Mucosa of gallbladder (tissue), 1 donor: ENCODE measurements at places on chromosomes 1 and 21. TPM values are rescaled to one million over a fixed set of nuclear protein-coding genes. Genes with fewer than 3 reads are reported as not detected.
A peak's percentile ranks its signal among the peaks of the same experiment; 100 is the strongest.

DNA sequence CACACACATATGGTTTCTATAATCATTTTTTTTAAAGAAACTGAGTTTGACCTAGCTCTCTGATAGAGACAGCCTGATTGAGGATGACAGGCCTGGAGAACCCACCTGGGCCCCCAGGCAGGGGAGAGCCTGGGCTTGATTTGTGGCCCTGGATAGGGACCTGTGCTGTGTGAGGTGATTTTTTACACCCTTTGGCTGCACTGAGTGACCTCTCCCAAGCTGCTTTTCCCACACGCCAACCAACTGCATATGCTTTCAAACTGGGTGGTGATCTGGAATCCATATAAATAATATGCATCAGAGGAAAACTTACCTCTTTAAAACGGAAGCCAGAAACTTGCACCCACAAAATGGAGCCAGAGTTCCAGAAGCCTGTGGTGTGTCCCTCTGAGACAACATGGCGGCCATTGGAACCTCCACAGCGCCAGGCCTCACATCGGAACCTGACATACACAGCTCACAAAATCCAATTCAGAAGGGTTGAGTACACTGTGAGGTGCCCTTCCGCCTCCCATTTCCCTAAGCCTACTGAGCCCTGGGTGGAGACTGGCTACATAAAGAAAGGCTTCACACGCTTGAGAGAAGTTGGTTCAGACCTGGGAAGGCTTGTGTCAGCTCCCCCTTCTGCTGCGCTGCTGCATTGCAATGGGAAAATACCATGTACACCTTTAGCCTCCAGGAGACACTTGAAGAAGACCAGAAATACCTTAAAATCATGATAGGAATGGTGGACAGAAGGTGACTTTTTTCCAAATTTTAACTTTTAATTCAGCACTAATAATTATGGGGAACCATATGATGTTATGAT, 160.7 kb downstream of the HHIPL2 start:
- no peak for DNase-seq

GRCh38 chr1:162161916-162162550, 92.5 kb downstream of the NOS1AP start:
- DNase-seq, result no peak

GRCh38 chr1:177469519-177469918, 298.8 kb downstream of the BRINP2 start:
- no peak for DNase-seq

DNA sequence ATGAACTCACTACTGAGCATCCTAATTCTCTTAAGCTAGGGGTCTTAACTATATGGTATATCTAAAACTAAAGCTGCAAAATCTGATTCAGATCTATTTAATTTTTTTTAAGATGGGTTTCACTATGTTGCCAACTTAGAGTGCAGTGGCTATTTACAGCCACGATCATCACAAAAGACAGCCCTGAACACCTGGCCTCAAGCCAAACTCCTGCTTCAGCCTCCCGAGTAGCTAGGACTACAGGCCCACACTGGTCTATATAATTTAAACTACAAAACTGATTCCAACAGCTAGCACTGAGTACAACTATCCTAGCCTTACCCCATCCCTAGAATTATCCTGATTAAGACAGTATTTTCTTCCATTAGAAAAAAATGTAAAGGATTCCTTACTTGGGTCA, 37.1 kb downstream of the EIF4G3 start:
- no peak for DNase-seq

- no peak for DNase-seq
These were observed 116.0 kb downstream of the IER5 start for GRCh38 chr1:181204530-181204929.

- no peak for DNase-seq
These were observed 137.5 kb downstream of the TGFB2 start for GRCh38 chr1:218482683-218483082.

- DNase-seq, result no peak
These were observed 11.8 kb upstream of the RASSF5 start for GRCh38 chr1:206495493-206496046.

- peak; percentile 43 for DNase-seq
These were observed 154.3 kb downstream of the COQ8A start for GRCh38 chr1:227094249-227094966.

DNA sequence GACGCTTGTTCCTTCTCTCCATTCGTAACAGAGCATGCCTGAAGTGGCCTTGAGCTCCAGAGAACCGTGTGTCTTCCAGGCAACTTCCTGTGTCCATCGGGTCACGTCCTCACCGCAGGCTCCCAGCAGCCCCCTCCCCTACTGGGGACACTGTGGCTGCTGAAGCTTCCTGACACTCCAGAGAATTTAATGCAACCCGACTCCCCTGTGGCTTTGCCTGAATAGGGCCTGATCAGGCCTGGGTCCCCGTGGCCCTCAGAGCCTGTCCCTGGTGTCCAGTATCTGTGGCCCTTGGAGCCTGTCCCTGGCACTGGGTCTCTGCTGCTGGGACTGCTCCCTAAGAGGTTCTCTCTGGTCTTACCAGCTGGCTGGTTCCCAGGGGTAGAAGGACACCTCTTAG, 219.7 kb upstream of the VAMP3 start:
- no peak for DNase-seq

Gene S100A10
- total RNA-seq, result 212 TPM

Gene FAM151A
- not detected for total RNA-seq

Gene MAST2
- 54.0 TPM for total RNA-seq

Gene OR2L8
- total RNA-seq, result not detected

Gene INSRR
- total RNA-seq, result 0.58 TPM

Gene MYOC
- total RNA-seq, result 2.4 TPM
